Stromal cell of bone marrow (primary cell): ENCODE measurements at places on chromosomes 2 and 18.
A peak's percentile ranks its signal among the peaks of the same experiment; 100 is the strongest.

DNA sequence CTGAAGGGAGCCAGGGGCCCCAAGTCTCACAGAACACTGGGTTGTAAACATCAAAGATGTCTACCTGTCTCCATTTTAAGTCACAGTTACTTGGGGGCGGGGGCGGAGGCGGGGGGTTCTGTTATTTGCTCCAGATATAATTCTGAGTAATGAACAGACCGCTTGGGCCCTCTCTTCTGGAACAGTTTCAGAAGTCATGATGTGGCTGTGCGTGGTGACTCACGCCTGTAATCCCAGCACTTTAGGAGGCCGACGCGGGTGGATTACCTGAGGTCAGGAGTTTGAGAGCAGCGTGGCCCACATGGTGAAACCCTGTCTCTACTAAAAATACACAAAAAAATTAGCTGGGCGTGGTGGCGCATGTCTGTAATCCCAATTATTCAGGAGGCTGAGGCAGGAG is 157.9 kb upstream of the APCDD1 start:
- DNase-seq: no peak

- DNase-seq: no peak
Measured at GRCh38 chr18:22817844-22818243, 115.3 kb upstream of the RBBP8 start.

GRCh38 chr2:71583876-71584275 is 130.5 kb downstream of the DYSF start:
- DNase-seq: peak; percentile 62

- DNase-seq: peak; percentile 67
Measured at GRCh38 chr2:42906557-42907411, 114.4 kb upstream of the HAAO start.

- no peak for DNase-seq
Measured at GRCh38 chr18:47370052-47370451, 118.6 kb upstream of the SKOR2 start.

- no peak for DNase-seq
Measured at GRCh38 chr2:120763508-120763907, 27.8 kb downstream of the GLI2 start.

- peak; percentile 97 for DNase-seq
Measured at GRCh38 chr2:24304098-24304497, 56.2 kb downstream of the ITSN2 start.

- DNase-seq: no peak
Measured at GRCh38 chr18:22826726-22827125, 106.4 kb upstream of the RBBP8 start.

DNA sequence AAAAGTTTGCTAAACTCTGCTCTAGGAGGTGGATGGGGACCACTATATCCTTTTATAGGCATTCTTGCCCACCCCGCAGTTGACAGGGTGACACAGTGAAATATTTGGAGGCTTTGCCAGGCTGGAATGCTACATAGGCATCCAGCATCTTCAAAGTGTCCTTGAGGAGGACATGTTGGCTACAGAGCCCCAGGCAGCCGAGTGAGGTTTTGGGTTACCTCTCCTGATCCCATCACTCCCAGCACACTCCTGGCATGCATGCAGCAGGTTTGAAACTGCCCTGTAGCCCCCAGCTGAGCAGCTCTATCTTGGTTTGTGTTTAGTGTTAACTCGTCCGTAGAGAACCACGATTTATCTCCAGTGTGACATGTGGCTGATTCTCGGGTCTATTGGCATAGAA is 7.3 kb downstream of the FOSL2 start:
- no peak for DNase-seq

- DNase-seq: no peak
Measured at GRCh38 chr2:7022492-7023385, 105.5 kb downstream of the RNF144A start.

DNA sequence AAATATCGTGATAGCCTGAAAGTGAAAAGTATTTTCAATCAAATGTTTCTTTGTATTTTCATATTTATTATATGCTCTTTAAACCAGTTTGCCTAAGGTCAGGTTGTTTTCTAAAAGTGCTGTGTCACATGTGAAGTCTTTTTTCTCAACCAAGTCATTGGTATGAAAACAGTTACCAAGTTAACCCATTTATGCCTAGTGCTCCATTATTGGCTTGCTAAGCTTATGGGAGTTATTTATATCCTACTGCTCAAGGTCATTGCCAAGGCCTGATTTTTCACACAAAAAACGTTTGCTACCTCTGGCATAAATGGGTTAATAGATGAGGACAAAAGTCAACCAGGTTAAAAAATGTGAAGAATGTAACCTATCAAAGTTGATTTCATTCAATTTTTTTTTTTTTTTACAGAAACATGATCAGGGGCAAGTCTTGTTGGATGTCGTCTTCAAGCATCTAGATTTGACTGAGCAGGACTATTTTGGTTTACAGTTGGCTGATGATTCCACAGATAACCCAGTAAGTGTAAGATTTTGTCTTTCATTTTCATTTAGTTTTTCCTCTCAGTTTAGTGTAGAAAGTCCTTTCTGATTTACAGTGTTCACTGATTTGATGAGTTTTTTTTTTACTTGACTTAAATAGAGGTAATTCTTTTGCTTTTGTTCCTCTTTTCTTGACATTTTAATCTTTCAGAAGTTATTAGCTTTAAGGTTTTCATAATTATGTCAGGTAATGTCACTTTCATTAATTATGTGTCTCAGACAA is 102.6 kb downstream of the PTPN4 start:
- no peak for DNase-seq

GRCh38 chr2:23666980-23667357 is 260.0 kb downstream of the ATAD2B start:
- no peak for DNase-seq

- DNase-seq: no peak
Measured at GRCh38 chr2:207813221-207813916, 43.7 kb upstream of the FZD5 start.

DNA sequence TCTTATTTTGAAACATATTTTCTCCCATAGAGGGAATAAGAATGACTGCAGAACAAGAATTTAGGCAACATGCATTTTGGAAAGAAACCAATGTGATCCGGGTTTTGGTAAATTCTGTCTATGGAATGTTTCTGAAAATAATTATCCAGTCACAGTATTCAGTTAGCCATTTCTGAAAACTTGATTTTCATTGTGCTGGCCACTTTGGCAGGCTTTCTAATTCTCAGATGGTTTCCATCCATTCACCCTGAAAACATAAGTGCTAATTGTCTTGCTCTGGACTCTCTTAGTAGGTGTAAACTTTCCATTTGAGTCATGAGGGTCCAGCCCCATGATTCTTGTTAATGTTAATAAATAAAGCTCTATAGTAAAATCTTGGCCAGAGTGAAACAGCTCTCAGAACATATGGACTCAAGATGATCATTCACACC is 176.5 kb downstream of the RBM43 start:
- no peak for DNase-seq

DNA sequence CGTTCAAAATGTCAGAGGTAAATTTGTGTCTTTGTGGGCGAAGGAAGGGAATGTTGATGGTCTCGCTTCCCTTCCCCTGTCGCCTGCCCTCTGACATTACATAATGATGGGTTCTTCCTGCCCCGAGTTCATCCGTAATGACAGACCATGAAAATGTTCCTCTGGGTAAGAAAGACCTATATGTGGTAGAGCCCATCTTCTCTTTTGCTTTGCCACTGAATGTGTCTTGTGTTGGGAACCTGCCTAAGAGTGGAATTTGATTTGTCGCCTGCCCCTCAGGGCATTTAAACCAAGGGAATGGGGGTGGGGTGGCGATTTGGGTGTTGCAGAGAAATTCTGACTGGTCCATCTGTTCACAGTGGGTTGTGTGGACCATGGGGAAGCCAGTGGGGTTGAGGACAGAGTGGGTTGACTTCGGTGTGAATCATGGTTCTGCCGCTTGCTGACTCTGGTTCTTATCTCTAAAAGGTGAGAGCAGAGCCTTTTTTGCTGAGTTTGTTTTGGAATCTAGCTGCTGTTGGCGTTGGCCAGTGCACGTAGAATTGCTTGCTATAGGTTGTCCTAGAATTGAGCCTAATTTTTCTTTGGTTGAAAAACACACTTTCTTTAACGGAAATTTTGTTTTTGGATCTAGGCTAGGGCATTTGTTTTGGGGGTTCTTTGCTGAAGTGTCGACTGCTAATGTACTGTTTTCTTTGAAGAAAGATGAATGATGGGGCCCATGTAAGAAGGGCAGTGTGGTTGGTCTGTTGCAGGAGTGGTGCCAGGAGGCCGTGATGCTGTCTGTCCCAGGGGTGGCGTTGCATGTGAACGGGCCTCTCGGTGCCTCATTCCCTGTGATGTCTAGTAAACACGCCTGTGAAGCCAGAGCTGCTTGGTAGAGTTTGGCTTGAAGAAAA is 1.3 kb downstream of the INPP4A start:
- DNase-seq: no peak

GRCh38 chr18:6948281-6949055 is 169.1 kb downstream of the LAMA1 start:
- DNase-seq: no peak

GRCh38 chr2:144161061-144161460 is 358.9 kb downstream of the ZEB2 start:
- DNase-seq: no peak

GRCh38 chr2:178330175-178331017 is 120.6 kb downstream of the PRKRA start:
- no peak for DNase-seq

DNA sequence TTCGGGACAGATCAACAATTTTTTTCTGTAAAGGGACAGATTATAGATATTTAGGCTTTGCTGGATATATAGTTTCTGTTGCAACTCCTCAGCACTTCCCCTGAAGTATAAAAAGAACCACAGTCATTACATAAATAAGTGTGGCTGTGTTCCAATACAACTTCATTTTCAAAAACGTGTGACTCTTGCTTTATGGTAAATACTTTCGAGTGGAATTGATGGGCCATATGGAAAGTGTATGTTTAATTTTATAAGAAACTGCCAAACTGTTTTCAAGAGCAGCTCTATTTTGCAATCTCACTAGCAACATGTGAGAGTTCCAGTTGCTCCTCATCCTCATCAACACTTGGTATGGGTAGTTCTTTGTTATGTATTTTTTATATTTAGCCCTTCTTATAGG is 370.9 kb downstream of the PLCL1 start:
- no peak for DNase-seq

DNA sequence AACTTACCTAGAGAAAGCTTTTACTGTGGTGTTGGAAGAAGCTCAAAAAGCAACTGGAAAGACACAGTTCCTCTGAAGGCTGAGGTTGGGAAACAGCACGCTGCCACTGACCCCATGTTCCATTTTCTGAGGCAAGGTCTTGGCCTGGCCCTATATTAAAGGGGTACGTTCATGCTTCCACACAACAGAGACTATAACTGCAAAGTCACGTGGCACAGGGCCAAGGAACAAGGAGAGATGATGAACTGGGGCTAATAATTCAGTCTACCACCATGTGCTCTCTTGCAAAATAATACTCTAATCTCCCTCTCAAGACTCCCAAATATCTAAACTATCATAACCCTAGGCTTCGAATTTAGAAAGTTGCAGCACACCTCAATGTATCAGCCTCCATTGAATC is 381.6 kb downstream of the DSEL start:
- no peak for DNase-seq

GRCh38 chr18:9825571-9826073 is 60.2 kb upstream of the TXNDC2 start:
- peak; percentile 82 for DNase-seq

- DNase-seq: no peak
Measured at GRCh38 chr2:112138159-112139032, at the start of gene FBLN7. TSS of gene FBLN7 (plus strand) at chr2:112138385. CDS start at chr2:112138656, 271 bp downstream.

- DNase-seq: no peak
Measured at GRCh38 chr2:36493306-36493705, 104.7 kb downstream of the FEZ2 start.

DNA sequence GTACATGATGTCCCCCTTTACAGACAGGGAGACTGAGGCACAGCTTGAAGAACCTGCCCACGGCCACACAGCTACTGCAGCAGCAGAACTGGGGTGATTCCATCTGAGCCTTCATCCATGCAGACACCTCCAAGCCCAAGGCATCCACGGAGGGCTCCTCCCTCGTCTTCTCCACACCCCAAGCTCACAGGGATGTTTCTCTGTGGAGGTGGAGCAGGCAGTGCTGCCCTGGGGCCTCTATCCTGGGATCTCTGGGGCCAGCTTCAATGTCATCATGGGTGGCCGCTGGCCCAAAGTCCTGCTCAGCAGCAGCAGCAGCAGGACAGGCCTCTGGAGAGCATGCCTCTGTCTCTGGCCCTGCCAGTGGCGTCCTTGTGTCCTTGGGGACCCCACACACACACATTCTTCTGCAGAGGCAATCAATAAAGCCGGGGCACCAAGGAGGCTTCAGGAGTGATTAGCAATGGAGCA is 31.2 kb downstream of the ADI1 start:
- DNase-seq: no peak

DNA sequence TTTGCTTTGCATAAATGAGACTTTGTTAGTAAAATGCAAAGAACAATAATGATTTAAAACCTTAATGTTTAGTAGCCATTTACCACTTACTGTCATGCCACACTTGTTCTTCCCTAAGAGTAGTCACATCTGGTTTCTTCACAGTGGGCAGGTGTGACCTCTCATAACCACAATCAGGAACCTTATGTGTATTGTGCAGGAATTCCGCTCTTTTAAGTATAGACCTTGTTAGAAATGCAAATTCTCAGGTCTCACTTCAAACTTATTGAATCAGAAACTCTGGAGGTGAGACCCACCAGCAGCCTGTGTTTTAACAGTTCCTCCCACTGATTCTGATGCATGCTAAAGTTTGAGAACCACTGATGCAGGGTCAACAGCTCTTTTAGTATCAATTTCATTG is 518.8 kb upstream of the MEX3C start:
- DNase-seq: no peak
